Myocyte (in vitro differentiated cells): ENCODE measurements at places on chromosomes 7 and 10. TPM values are rescaled to one million over a fixed set of nuclear protein-coding genes. Genes with fewer than 3 reads are reported as not detected.

Gene MKI67
- 0.29 and 3.2 TPM in 2 replicates for total RNA-seq

Gene CALN1
- total RNA-seq: not detected in 2 replicates

Gene NAT16
- not detected in 2 replicates for total RNA-seq

DNA sequence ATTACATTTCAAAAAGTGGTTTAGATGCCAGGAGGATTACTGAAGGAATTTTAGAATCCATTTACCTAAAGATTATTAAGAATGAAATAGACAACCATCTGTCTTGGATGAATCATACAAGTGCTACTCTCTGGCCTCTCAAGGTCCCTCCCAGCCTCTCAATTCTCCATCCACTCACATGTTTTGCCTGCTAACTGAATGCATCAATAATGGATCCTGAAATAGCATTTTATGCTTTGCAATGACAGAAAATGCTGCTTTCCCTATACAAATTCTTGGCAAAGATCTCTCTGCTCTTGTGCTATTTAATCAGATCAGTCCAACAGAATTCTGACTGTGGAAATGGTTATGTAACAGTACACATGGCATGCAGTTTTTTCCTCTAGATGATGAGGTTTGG lies 68.1 kb downstream of the HBP1 start:
- peak; percentile 52 for DNase-seq

GRCh38 chr7:74183142-74183541 lies 9.0 kb downstream of the EIF4H start:
- DNase-seq: no peak

DNA sequence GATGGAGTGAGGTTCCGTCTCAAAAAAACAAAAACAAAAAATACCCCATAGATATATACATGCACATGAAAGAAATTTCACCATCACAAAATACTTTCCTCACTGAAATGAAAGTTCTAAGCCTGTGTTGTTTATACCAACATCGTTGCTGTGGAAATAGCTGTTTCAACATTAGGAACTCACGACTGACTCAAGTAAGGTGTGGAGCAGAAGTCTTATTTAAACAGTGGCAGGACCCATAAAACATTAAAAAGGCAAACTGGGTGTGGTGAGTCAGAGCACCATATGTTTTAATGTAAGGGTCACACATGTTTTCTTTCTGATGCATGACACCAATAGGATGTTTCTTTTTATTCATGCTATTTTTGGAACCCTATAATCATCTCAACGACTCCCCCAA lies 48.3 kb downstream of the BAIAP2L1 start:
- peak; percentile 32 for DNase-seq

GRCh38 chr10:34918776-34919315 lies 103.8 kb upstream of the PARD3 start:
- peak; percentile 86 for DNase-seq

- no peak for DNase-seq
These were observed 27.5 kb upstream of the C10orf53 start for GRCh38 chr10:49651917-49652316.

DNA sequence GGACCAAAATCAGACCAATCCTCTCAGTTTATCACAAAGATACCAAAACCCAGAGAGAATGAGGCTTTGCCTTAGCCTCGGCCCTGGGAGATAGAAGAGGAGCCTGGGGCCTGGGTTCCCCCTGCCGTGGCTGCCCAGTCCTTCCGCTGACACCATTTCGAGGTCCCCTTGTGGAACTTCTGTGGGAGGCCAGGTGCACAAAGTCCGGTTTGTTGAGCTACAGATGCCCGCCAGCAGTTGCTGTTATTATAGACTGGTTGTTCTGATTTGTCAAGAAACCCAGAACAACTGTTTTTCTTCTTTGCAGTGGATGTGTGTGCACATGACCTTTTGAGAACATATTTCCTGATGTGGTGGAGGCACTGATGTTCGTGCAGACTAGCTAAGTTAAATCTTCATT lies 47.6 kb downstream of the CUX1 start:
- no peak for DNase-seq

DNA sequence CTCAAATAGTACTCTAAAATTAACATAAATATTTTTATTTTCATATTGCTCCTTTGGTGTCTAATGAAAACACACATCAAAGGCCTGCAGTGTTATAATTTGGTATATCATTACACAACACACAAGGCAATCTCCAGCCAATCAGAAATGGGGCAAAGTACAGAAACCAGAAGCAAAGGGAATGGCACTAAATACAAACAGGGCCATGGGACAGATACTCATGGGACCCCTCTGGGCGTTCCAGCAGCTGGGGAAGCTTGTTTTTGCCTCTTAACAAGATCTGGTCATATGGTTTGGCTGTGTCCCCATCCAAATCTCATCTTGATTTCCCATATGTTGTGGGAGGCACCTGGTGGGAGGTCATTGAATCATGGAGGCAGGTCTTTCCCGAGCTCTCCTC lies 551.8 kb upstream of the NRP1 start:
- no peak for DNase-seq

GRCh38 chr10:72277340-72277995 lies 3.7 kb downstream of the DDIT4 start:
- peak; percentile 25 for DNase-seq

DNA sequence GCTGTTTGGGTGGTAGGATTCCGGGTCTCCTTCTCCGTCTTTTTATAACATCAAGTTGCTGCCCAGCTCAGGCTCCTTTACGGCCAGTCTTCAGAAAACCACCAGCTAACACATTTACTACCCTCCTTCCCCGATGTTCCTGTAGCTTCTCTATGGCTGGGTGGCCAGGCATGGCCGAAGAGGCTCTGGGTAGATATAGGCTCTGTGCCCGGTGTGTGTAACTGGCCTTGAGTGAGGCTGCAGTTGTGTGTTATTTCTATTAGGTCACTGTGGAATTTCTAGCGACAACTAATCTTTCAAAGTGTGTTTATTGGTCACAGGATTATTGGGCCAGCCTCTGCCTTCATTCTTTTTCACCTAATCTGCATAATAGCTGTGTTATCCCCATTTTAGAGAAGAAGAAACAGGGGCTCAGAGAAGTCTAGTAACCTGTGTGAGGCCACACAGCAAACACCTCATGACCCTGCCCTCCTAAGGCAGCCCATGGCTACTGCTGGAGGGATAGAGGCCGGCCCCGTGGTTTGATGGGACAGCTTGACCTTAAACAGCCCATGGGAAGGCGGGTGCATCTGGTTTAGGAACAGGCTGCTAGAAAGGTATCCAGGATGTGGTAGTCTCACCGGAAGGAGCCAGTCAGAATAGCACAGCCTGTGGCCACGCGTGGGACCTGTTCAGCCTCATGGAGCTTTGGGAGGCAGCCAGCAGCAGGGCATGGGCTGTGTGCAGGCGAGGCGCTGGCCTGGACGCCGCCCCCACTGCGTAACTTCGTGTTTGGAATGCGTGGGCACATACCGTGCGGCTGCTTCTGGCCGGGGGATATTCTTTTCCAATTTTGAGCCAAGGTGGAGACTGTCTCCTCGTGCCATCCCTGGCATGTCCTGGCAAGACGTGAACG lies 29.7 kb downstream of the HTRA1 start:
- peak; percentile 68 for DNase-seq

- no peak for DNase-seq
These were observed 18.5 kb upstream of the FXYD4 start for GRCh38 chr10:43352951-43353350.

DNA sequence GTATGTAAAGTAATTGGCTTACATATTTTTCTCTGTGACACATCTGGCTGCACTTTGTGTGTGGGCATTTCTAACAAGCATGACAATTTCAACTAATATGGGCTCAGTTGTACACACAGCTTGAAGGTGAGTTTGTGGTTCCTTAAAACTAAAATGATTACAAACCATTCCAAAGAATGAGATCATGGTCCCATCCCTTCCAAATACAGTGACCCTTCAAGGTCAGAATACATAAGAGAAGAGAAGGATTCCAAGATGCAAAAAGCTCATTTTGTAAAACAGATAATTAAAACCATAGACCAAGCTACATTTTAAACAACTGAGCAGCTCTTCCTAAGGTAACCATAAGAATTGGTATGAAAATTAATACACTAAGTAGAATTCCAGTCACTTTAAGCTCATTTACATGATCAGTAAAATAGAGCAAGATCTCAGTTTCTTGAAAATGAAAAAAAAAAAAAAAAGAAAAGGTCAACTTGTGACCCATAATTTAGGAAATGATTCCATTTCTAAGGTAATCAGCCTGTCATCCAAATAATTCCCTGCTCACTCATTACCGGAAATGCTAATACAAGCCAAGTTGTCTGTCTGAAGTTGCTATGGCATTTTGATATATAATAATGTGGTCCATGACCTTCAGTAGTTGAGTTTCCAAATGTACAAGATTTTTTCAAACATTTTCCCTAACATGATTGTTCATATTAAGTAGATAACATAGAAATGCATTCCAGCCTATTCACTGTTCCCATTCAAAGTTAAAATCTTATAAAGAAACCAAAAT lies 688.5 kb downstream of the PARD3 start:
- DNase-seq: no peak

DNA sequence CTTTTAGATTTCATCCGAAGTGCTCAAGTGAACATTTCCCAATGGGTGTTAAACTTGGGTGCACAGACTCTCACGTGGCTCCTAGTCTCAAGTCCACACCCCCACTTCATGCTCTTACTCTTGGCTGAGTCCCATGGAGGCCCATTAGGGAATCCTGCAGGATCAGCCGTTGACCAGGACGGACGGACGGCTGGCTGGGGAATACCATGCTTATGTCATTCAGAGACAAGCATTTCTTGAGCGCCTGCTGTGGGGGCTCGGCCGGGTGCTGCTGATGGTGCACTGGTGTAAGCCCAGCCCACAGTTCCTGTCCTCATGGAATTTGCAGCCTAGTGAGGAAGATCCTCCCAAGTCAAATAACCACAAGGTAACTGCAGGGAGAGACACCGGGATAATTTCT lies 44.7 kb downstream of the PITRM1 start:
- no peak for DNase-seq

- no peak for DNase-seq
These were observed 137.9 kb downstream of the RAPGEF5 start for GRCh38 chr7:22219036-22219435.

DNA sequence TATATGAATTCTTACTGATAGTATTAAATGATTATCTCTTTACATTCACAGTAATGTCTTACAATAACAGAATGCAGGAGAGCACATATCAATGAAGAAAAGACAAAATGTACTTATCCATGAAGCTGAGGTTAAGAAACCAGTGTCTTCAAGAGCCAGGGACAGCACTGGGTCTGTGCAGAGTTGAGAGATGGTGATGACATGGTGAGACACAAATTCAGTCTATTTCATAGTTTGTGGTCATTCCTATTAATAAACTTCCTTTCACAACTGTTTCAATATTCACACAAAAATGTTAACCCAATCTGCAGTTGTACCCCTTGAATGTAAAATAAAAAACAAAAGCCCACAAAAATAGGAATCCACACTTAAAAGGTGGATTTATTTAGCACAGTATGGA lies 5.3 kb upstream of the MAGI2 start:
- peak; percentile 50 for DNase-seq

- peak; percentile 54 for DNase-seq
These were observed 1.4 kb downstream of the HTRA1 start for GRCh38 chr10:122462533-122463465.

DNA sequence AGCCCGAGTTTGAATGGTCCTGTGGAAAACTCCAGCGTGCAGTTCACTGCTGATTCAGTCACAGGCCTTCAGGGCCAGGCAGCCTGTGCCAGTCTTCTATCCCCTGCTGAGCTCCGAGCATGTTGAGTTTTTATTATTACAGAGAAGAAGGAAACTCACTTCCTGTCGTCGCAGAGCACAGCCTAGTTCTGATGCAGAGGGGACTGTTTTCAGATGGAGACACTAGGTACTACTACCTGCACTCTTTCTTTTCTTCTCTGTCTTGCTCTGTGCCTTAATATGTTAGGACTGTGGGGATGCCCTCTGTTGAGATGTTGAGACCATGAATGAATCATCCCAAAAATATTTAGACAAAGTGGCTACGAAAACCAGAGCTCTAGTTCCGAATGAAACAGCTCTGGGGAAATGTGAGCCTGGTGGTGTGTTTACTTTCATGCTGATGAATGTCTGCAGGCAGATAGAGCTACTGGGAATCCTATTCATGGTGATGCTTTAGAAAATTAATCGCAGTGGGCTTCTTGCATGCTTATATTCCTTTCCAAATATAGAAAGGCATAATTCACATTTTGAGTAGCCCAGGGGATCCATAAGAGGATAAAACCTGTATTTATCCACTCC lies 29.6 kb downstream of the CASP7 start:
- peak; percentile 58 for DNase-seq

GRCh38 chr7:148983200-148984146 lies 44.8 kb downstream of the PDIA4 start:
- DNase-seq: peak; percentile 84

GRCh38 chr10:130606001-130606405 lies 469.8 kb downstream of the GLRX3 start:
- no peak for DNase-seq

- DNase-seq: no peak
These were observed 69.8 kb upstream of the BAIAP2L1 start for GRCh38 chr7:98470485-98471240.

GRCh38 chr10:123808286-123808685 lies 83.3 kb downstream of the CPXM2 start:
- no peak for DNase-seq
